ENCODE measurements at places on chromosomes 5 and 9.

DNA sequence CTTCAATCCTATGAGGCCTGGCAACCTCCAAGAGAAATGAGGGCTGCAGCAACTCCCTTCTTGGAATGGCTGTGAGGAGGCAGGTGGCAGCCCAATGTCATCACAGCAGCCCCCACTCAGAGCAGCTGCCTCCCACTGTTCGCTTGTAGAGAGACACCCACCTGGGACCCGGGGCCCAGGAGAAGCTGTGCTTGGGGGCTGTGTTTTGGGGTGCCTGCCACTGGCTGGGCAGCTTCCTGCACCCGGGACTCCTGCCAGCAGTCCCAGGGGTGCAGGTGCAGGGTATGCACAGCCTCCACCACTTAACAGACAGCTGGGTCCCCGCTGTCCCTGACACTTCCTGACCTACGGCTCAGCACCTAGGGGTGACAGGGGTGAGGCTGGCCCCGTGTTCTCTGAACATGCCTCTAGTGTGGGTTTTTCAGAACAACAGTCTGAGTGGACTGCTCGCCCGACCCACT lies 26.2 kb downstream of the NIPAL4 start:
- DNase-seq, result no peak

DNA sequence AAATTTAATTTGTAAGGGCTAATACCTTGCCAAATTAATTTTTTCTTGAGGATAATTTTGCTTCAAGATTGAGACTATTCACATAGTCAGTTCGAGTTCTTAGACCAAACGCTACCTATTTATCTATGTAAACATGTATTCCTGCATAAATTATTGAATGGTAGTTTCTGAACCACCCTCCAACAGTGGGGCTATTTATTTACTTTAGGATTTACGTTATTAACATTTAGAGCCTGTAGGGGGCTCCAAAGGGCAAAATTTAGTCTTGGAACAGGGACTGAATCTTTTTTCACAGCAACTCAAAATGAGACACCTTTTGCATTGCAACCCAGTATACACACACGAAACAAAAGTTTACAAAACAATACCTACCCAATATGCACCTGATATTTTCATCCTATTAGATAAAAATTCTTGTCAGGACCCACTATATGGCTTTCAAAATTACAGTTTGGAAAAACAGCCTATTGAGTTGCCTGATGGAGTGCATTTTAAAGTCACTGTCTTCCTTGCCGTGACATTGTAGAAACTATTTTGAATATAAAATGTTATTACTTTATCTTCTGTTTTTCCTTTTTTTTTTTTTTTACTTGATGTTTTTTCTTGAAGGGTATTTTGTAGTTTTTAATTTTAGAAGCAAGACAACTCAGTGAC lies 47.1 kb upstream of the POU4F3 start:
- DNase-seq, result no peak

GRCh38 chr5:167653645-167654106 lies 637.8 kb upstream of the WWC1 start:
- DNase-seq, result no peak

- DNase-seq, result no peak
Observed at GRCh38 chr5:157546456-157547100, 29.0 kb downstream of the ADAM19 start.

- DNase-seq, result no peak
Observed at GRCh38 chr5:95935553-95936100, 26.0 kb downstream of the ELL2 start.

DNA sequence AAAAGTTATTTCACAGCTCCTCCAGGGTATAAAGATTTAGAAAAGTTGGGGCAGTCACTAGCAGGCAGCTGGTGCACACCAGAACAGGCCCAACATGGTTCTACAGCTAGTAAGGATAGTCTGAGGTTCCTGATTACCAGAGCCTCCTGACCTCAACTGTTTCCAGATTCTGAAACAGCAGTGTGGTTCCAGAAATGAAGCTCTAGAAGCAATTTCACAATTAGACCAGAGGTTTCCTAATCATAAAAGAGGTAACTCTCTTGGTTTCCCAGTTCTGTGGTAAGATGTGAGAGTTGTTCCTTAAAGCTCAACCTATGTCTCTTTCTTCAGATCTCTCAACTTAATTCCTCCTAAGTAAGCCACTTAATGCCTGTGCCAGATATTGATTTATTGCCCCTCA lies 11.9 kb downstream of the AGTPBP1 start:
- DNase-seq, result no peak

GRCh38 chr9:24007185-24007584 lies 181.1 kb upstream of the ELAVL2 start:
- no peak for DNase-seq

DNA sequence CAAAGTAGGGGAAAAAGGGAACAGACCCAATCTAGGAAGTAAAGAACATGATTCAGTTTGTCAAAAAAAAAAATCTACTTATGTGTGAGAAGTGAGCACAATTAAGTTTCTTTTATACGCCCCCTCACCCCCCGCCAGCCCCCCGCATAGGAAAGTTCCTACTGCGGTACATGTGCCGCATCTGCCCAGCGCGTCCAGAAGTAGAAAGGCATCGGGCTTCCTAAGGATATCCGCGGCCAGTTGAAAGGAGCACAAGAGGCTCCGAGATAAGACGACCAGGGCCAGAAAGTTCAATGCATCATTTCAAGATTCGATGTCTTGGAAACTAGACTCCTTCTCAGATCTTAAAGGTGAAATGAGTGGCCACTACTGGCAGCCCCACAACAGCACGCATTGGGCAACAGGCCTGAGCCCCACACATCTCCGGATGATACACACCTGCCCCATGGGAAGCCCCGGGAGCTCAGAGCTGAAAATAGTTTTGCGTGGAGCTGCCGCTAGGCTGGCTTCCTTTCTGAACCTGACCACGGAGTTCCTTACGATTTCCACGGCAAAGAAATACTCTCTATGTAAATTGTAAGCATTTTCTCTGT lies 203.9 kb downstream of the RAB3C start:
- DNase-seq, result no peak

DNA sequence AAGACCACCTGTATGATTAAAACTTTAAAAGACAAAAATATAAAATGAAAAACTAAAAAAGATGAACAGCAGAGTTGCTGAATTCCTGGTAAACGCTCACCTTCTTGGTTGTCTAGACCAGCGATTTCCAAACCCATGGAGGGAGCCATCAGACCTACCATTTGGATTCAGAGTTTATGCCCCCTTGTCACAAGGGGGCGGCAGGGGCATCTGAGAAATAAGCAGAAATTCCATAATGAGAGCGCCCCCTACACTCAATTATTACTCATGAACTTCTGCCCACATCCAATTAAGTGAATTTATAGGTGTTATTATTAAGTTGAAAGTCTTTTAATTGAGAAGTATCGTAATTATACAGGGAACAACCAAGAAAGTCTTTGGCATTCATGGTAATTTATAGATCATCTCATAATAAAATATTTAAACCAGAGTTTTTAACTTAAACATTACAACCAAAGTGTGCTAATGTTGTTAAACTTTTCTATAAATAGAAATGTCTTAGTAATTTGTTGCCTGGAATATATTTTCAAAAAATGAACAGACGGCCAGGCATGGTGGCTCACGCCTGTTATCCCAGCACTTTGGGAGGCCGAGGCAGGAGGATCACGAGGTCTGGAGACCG lies 35.2 kb upstream of the SPATA31C2 start:
- DNase-seq, result no peak

GRCh38 chr5:136518814-136519213 lies 153.5 kb upstream of the TRPC7 start:
- DNase-seq, result no peak

DNA sequence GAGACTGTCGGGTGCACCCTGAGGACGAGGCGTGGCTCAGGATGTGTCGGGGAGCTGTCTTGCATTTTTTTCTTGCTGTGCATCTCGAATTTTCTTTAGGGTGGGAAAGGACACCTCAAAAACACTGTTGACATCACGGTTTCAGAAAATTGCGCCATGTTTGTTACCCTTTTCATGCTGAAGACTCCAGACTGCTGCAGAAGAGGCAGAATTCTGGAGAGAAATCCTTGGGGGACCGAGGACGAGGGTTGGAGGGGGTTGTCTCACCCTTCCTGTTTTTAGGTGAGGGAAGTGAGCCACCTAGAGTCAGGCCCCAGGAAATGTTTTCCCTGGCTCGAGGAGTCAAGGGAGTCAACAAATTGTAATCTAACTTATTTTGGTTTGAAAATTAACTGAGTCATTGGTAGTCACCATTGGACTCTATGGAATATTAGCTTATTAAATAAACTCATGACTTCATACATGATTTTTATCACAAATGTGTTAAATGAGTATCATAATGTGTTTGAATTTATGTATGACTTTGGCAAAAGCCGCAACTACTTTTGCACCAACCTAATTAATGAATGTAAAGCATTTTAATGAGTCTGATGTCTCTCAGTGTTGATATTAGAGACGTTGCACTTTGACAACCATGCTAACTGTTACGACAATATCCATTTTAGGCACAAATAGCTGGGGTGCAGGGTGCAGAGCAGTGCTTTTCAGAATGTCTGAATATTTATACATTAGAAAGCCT lies 724 bp upstream of the LYSMD3 start:
- peak; percentile 11 for DNase-seq

DNA sequence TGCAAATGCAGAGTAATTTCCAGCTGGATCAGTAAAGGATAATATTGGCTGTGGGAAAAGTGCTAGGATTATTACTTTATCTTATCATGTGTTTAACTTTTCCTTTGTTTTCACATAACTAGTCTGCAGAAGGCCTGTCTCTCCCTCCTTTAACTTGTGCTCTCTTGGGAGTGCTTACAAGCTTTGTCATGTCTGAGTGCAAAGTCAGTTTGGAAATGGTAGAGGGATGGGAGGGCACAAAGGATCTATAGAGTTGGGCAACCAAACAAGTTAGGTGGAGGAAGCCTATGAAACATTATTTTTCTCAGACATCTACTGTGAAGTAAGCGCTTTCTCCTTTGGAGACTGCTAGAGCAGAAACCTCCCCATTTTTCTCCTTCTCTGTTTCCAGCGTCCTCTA lies 308.8 kb downstream of the ARHGAP26 start:
- no peak for DNase-seq

GRCh38 chr5:16260000-16260399 lies 80.4 kb upstream of the MARCHF11 start:
- DNase-seq, result no peak

- DNase-seq, result no peak
Observed at GRCh38 chr9:93509084-93509483, 55.7 kb upstream of the FAM120AOS start.

DNA sequence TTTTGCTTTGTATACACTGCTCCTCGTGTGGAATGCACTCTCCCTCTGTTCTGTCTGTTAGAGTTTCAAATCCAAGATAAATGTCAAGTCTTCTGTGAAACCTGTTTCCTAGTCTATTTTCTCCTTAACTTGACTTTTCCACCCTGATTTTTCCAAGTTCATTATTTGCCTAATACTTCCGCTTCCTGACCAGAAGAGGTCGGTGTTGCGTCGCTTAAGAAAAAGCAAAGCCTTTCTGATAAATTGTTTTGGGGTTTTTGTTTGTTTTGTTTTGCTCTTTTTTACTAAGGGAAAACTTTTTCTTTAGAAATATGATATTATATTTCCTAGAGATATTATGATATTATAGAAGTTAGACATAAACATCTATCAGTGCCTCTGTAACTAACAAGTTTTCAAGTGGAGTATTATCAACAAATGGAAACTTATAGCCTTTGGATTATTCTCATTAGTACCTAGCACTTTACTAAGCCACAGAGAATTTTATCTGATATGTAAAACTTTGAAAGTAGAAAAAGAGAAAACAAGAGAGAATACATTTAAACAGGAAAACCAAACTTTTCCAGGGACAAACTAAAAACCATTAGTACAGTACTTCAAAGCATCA lies 55.8 kb downstream of the PHAX start:
- no peak for DNase-seq

DNA sequence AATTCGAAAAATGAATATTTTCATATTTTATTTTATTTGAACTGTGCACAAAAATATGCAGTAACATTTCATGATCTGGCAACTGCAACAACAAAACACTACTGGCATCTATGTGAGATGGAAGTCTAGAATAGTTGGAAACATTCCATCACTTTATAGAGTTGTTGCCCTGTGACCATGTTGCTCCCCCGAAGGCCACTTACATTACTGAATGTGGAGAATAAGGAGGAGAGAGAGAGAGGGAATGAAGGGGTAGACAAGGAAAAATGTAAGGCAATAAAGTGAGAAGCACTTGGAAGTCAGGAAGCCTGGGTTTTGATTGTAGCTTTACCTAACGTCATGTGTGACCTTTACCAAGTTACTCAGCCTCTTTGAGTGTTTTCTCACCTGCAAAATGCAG lies 437.2 kb upstream of the EDIL3 start:
- no peak for DNase-seq

DNA sequence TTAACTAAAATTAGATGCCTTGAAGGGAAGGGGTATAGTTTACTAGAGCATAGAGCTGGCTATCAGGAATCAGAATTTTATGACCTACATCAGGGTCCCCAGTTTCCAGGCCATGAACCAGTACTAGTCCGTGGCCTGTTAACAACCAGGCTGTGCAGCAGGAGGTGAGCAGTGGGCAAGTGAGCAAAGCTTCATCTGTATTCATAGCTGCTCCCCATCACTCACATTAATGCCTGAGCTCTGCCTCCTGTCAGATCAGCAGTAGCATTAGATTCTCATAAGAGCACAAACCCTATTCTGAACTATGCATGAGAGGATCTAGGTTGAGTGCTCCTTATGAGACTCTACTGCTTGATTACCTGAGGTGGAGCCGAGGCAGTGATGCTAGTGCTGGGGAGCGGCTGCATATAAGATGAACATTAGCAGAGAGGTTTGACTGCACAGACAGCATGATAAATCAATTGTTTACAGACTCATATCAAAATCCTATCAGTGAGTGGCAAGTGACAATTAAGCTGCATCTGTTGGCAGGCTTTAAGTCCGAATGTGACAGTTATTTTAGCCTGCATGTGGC lies 44.6 kb downstream of the TAF11L14 start:
- no peak for DNase-seq

GRCh38 chr9:4558371-4558998 lies 68.2 kb downstream of the SLC1A1 start:
- no peak for DNase-seq

GRCh38 chr9:89461265-89461664 lies 36.6 kb downstream of the SEMA4D start:
- no peak for DNase-seq

GRCh38 chr5:56480078-56480704 lies 247.1 kb upstream of the ANKRD55 start:
- no peak for DNase-seq

DNA sequence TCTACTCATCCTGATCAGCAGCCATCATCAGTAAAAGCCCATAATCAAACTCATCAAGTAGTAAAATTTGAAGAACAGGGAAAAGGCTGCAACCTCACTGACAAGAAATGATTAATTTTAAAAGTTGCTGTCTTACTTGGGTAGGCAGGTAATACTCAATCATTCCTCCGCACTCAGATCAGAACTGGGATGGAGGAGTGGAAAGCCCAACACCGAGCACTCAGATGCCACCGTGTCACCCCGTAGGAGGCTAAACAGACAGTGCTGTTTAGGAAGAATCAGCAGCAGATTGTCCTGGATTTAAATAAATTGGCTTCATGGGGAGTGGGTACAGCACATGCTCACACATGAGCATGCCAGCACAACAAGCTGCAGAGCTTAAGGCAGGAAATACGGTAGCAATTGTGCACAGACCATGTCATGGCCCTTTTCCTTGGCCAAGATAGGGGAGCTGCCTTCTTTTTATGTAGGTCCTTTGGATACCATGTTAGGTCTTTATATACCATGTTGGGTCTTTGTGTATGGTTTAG lies 92.6 kb upstream of the CDH6 start:
- DNase-seq, result no peak

- no peak for DNase-seq
Observed at GRCh38 chr9:133707065-133707762, 30.9 kb downstream of the SARDH start.

GRCh38 chr5:141547488-141547887 lies 58.6 kb downstream of the PCDHGC5 start:
- no peak for DNase-seq

GRCh38 chr5:116564312-116564711 lies 10.3 kb downstream of the SEMA6A start:
- DNase-seq, result no peak
